ENCODE measurements at places on chromosomes 12 and 14.

- DNase-seq: no peak
Measured at GRCh38 chr14:74891870-74892269, 10.2 kb downstream of the DLST start.

DNA sequence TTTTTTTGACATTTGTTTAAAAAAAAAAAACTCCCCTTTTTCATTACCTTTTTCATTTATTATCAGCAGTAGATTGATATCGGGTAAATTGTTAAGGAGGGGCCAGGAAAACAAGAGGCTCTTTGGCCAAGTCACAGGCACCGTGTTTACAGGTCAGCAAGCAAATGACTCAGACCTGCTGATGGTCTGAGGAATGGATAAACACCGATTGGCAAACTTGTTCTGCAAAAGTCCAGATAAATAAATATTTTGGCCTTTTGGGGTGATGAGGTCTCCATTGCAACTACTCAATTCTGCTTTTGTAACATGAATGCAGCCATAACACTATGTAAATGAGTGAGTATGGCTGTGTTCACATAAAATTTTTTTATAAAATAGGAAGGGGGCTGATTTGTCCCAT is 94.0 kb downstream of the RPS29 start:
- DNase-seq: no peak

- no peak for DNase-seq
Measured at GRCh38 chr12:12323591-12323990, 26.5 kb downstream of the MANSC1 start.

DNA sequence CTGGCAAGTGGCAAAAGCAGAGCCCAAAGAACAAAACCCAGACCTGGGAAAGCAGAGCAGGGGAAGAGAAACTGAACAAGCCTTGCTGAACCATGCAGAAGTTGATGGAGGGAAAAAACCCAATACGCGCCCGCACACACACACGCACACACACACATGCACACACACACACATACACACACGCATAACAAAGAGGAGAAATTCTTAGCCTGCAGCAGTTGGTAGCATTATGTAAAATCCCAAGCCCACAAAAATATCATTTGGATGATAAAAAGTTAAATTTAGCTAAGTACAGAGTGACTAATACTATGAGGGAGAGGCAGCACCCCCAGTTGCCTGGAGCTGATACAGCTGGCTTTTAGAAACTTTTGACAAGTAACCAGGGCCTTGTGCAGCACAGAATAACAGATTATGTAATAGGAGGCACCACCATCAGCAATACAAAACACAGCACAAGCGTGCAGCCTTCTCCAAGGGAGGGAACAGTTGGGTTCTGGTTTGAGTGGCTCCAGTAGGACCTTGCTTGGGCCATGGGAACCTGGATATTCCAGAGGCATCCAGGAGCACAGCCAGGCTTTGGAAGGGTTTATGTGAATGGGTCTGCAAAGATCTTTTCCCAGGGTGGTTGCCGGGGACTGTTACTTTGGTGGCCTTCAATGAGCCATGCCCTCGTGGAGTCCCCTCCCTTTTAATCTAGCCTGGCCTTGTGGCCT is 35.3 kb downstream of the PITPNM2 start:
- DNase-seq: no peak

GRCh38 chr12:67720351-67720856 is 71.9 kb downstream of the DYRK2 start:
- DNase-seq: no peak

GRCh38 chr12:48356041-48356768 is 5.5 kb upstream of the ZNF641 start:
- no peak for DNase-seq

GRCh38 chr14:72573725-72574417 is 320.0 kb downstream of the DPF3 start:
- no peak for DNase-seq

DNA sequence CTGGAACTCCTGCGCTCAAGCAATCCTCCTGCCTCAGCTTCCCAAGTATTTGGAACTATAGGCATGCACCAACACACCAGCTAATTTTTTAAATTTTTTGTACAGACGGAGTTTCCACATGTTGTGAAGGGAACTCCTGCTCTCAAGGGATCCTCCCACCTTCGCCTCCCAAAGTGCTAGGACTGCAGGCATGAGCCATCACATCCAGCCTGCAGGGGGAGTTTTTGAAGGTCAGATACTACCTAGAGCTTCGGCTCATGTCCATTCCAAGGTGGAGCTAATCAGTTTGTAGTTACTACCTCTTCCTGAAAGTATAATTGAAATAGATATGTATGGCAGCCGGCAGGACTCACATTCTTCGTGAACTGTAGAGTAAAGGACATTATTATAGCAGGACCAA is 3.7 kb upstream of the TAS2R19 start:
- no peak for DNase-seq

DNA sequence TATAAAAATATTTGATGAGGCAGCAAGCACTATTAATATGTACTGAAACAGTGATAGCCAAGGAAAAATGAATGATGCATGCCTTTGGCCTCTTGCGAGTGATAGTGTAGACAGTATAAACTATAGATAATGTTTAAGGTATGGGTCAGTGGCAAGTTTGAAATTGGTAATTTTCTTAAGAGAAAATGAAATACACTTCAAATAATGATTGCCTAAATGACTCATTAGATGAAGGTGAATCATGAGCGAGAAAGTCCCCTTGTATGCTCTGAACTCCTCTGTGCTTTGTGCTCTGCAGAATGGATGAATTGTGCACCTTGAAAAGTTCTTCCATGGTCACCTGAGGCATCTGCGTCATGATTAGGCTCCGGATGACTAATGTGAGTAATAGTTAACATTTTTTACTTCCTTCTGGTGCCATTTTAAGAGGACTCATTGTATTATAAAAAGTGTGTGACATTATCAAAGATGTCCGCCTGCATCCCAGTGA is 84.9 kb upstream of the RTL1 start:
- DNase-seq: no peak

- no peak for DNase-seq
Measured at GRCh38 chr14:71574976-71575375, 357.3 kb upstream of the RGS6 start.

DNA sequence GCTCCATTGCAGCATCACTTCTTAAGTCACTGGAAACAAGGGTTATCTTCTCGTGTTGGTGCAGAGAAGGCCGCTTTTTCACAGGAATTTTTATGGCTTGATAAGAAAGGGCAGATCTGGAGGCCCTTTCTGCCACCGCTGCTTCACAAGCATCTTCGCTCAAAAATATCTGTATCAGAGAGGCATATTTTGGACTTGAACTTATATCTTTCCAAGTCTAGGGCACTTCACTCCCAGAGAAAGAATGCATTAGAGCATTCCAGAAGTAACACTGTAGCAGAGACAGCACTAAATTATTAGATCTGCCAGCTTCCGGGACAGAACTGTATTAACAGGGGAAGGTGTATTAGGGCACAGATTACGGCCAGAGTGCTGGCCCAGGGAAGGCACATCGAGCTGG is 151.7 kb upstream of the AMIGO2 start:
- DNase-seq: no peak

GRCh38 chr14:75418850-75419768 is 8.7 kb upstream of the JDP2 start:
- no peak for DNase-seq

DNA sequence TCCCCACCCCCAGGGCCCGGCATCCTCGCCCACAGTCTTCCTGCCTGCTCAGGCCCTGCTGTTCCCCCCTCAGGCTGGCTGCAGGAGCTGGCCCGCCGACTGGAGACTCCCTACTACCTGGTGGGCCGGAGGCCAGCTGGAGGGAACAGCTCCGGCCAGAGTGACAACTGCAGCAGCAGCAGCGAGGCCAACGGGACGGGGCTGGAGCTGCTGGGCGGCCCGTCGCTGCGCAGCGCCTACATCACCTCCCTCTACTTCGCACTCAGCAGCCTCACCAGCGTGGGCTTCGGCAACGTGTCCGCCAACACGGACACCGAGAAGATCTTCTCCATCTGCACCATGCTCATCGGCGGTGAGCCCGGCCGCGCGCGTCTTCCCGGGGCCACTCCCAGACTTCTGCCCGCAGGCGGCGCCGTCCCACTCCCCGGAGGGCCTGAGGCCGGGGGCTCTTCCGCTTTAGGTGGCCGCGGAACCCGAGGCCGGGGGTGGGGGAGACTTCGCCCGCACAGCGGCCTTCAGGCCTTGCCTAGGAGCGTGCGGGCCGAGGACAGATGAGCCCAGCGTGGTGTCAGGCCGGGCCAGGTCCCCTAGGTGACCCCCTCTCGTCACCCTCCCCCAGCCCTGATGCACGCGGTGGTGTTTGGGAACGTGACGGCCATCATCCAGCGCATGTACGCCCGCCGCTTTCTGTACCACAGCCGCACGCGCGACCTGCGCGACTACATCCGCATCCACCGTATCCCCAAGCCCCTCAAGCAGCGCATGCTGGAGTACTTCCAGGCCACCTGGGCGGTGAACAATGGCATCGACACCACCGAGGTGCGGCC is 10.2 kb downstream of the KCNH3 start:
- no peak for DNase-seq

GRCh38 chr12:45732936-45733335 is 3.4 kb downstream of the ARID2 start:
- DNase-seq: no peak

- peak; percentile 94 for DNase-seq
Measured at GRCh38 chr12:57459055-57459749, 383 bp upstream of the GLI1 start.

DNA sequence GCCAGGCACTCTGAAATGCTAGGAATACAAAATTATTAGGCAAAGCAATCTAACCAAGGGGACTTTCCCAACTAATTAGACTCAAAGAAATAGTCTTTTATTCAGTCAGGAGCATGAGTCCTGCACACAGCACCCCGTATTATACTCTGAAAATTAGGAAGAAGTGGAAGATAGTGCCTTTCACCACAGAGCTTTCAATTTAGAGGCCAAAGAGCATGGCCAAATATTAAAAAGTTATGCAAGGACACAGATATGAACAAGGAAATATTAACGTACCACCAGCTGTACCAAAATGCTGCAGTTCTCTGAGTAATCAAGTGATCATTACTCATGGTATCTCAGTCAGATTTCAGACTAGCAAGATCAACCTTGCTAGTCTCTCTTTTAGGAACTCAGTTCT is 22.6 kb upstream of the MDM2 start:
- DNase-seq: no peak

DNA sequence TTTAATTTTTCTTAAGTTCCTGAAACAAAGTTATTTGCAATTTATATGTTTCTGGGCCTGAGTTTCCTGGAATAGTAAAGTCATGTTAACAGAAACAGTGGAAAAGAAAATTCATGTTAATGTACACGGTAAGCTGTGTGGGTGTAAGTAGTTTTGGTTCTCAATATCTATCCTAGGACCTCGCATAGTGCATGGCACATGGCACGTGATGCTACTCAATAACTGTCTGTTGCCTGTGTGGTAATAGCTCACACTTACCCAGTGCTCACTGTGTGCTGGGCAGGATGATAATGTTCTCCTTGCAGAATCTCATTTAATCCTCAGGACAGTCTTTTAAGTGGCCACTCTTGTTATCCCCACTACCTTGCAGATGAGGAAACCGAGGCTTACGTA is 100.7 kb downstream of the DUSP16 start:
- no peak for DNase-seq

GRCh38 chr12:66508025-66508424 is 170.9 kb downstream of the GRIP1 start:
- no peak for DNase-seq

DNA sequence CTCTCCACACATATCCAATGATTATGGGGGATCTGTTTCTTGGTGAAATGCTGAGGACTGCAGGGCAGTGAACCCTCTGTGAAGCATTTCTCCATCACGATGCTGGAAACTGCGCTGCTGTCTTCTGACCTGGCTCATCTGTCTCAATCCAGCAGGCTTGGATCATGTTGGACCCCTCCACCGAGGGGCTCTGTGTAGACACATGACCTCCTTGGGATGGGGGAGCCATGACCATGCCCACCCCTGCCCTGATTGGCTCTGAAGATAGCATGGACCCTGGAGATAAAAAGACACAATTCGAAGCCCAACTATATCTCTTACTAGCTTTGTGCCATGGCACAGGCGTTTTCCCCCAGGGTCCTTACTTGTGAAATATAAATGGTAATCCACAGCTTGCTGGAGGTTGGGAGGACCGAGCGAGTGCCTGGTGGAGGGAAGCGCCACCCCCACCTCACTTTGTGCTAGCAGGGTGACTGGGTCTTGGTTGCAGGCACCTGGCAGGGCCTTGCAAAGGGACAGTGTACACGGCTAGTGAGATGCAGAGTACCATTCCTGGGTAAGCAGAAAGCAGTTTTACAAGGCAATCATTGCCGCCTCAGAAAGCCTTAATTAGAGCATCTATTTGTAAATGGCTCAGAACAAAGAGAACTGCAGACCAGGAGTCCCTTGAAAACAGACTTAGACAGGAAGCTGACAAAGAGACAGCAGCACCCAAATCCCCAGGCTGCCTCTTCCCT is 2.4 kb upstream of the KRT83 start:
- DNase-seq: no peak

DNA sequence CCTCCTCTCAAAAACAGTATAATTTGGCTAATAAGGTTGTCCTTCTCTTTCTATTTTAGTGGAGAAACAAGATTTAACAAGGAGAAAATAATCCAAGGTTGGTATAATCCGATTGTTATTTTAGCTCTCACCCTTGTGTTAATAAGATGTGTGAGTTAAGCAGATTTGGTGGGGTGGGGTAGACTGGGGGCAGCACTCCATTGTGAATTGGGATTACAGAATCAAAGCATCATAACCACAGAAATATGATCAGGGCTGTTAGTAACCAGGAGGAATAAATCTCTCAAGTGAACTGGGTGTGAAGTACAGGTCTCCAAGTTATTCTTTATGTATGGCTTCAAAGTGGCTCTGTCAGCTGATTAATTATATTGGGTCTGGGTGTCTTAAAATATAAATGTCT is 10.2 kb downstream of the TIGAR start:
- no peak for DNase-seq

DNA sequence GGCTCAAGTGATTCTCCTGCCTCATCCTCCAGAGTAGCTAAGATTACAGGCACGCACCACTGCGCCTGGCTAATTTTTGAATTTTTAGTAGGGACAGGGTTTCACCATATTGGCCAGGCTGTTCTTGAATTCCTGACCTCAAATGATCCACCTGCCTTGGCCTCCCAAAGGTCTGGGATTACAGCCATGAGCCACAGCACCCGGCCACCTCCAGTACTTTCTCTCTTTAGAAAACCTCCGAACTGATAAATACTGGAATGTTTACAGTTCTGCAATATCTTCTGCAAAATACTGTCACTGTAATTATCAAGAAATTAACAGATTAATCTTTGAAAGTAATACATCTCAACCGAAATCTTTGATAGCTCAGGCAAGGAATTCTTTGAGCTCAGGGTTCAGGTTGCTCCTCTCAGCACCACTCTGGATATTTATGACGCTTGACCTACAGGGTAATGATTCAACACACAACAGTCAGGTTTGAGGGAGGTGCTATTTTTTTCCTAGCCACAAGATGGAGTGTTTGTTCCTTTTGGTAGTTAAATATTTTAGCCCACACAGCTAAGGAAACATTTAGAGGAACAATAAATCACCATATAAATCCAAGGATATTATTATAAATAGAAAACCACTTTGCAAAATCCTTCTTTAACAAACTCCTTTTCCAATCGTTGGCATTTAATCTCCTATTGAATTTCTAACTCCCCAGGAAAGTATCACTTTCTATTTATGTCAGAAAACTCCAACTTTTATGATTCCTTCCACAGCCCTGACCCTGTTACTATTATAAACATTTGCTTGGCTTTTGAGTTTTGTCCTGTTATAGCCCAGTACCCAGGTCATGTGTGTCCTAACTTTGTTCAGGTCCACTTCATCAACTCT is 48.6 kb upstream of the GTF2A1 start:
- DNase-seq: peak; percentile 55
